Myometrial cell (primary cell): ENCODE measurements at places on chromosomes 7 and 10. TPM values are rescaled to one million over a fixed set of nuclear protein-coding genes. Genes with fewer than 3 reads are reported as not detected.

The NSUN6 gene
- total RNA-seq = 3.4 and 5.5 TPM in 2 replicates

The HACD1 gene
- 18.6 and 24.2 TPM in 2 replicates for total RNA-seq

The MPP7 gene
- under 0.01 and 2.3 TPM in 2 replicates for total RNA-seq

The ST8SIA6 gene
- total RNA-seq = under 0.01 TPM in 1 of 2 replicates, not detected in the other

The PLAC9 gene
- total RNA-seq = not detected in 2 replicates

The GCK gene
- total RNA-seq = 1.2 and 2.7 TPM in 2 replicates
